H9 (cell line): ENCODE measurements at places on chromosomes 6 and 20. TPM values are rescaled to one million over a fixed set of nuclear protein-coding genes. Genes with fewer than 3 reads are reported as not detected.

Gene PTCRA
- total RNA-seq, result not detected in 2 replicates

GRCh38 chr6:8652710-8653109 is 217.4 kb upstream of the SLC35B3 start:
- DNase-seq, result peak; percentile 28

GRCh38 chr6:30156774-30157173 is 4.2 kb downstream of the TRIM10 start:
- DNase-seq, result no peak

GRCh38 chr20:17559338-17559737 is 10.5 kb upstream of the DSTN start:
- DNase-seq, result no peak

DNA sequence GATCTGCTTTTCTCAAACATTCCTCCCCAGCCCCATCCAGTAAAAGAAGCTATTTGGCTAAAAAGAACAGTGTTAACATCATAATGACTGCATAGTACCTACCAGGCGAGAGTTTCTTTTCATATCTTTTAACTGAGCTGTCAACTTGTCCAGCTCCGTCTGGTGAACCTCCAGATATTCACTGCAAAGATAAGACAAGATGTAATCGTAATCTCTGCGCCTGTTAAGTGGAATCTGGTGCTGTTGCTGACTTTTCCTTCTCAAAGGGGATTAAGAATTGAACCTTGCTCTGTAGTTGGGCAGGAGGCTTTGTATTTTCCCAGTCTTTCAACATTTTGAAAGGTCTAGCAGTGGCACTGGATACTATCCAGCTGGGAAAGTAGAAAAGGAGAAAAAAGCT is 63.0 kb downstream of the RIPOR2 start:
- DNase-seq, result no peak

DNA sequence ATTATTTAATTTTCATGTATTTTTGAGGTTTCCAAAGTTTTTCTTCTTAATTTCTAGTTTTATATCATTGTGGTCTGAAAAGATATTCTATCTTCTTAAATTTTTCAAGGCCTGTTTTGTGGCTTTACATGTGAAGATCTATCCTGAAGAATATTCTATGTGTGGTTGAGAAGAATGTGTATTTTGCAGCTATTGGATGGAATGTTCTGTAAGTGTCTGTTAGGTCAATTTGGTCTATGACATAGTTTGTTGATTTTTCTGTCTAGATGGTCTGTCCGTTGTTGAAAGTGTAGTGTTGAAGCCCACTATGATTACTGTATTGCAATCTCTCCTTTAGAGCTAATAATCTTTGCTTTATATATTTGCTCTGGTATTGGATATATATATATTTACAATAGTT is 125.7 kb downstream of the CRYBG1 start:
- no peak for DNase-seq
